ENCODE measurements at places on chromosomes 16 and 17. TPM values are rescaled to one million over a fixed set of nuclear protein-coding genes. Genes with fewer than 3 reads are reported as not detected.

Gene NOS2
- not detected for total RNA-seq

DNA sequence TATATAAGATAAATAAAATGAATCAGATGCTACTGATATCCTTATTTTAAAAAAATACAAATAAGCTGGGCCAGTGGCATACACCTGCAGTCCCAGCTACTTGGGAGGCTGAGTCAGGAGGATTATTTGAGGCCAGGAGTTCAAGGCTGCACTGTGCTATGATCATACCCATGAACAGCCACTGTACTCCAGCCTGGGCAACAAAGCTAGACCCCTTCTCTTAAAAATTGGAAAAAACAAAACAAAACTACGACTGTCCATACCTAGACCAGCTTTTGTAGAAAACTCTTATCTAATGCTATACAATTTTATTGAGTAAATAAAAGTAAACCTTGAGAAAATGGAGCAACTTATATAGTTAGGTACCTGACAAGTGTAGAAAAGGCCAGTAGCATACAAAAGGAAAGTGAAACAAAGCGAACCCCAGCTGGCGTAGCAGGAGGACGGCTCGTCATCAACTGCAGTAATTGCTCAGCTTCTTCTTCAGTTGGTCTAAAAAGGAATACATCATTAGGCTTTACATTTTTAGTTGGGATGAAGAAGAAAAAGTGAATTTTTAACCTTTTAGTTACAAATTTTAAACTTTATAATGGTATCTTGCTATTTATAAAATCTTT lies 23.6 kb downstream of the INTS2 start:
- H3K4me1 ChIP-seq, result no peaks in the 10 kb centered on the region
- H3K4me3 ChIP-seq, result no peak overlapping the region
- DNase-seq, result no peak
- H3K27me3 ChIP-seq, result no peaks in the 10 kb centered on the region
- H3K27ac ChIP-seq, result no peak overlapping the region

DNA sequence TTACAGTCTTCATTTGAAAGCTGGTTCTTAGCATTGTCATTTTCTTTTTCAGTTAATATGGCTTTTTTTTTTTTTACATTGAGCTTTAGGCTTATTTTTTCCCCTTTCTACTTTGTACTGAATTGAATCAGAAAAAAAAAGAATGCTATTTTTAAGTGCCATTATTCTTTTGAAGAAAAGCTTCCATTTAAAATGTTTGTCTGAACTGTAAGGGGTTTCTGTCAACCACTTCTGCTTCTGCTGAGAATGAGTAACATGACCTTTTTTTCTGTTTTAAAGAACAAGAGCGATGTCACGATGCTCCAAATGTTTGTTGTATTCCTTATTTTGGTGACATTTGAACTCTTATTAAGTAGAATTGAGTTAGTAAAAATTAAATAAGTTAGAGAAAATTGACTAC lies 50.0 kb downstream of the MRTFB start:
- H3K4me1 ChIP-seq, result peaks cover 3% of the 10 kb centered on the region
- no peak overlapping the region for H3K27ac ChIP-seq
- no peaks in the 10 kb centered on the region for H3K36me3 ChIP-seq
- DNase-seq, result no peak

Gene DRC7
- 1.8 TPM for total RNA-seq

DNA sequence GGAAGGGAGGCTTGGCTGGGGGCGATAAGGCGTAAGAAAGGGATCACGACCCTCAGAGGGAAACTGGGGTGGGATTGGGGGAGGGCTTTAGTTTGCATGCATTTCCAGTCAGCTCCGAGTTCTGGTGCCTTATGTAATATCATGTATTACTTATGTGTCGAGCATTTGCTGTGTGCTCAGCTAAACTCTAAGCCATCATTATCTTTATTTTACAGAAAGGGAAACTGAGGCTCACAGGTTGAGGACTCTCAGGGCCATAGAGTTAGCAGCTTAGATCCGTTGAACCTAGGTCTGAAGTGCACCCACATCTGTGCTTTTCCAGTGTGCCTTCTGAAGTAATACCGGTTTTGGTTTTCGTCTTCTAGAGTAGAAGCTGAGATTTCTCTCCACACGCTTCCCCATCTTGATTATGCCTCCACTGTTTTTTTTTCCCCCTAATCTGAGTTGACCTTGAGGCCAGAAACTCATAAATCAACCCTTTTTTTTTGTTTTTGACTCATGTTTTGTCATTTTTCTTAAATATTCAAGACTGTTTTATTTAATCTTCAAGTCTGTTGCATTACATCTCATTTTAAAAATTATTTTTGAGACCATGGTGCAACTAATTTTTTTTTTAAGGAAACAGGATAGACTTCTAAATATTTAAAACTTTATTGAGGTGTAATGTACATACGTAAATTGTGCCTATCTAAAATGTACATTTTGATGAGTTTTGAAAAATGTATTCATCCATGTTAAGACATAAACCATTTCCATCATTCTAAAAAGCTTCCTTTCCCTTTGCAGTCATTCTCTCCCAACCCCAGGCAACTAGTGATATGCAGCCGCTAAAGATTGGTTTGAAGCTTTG lies 741 bp downstream of the CYB5B start:
- no peaks in the 10 kb centered on the region for H3K36me3 ChIP-seq
- peak overlapping the region; percentile 32 for H3K27ac ChIP-seq
- no peak for DNase-seq
- peak overlapping the region; percentile 72 for H3K4me3 ChIP-seq
- H3K4me1 ChIP-seq, result peaks cover 19% of the 10 kb centered on the region

DNA sequence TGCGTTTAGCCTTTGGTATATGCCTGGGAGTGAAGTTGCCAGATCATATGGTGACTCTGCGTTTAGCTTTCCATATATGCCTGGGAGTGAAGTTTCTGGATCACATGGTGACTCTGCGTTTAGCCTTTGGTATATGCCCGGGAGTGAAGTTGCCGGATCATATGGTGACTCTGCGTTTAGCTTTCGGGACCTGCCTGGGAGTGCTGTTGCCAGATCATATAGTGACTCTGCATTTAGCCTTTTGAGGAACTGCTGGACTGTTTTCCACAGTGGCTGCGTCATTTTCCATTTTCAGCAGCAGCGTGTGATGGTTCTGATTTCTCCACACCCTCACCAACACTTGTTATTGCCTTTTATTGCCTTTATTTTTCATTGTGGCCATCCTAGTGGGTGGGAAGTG lies 73.0 kb downstream of the OR1D5 start:
- H3K27ac ChIP-seq, result no peak overlapping the region
- H3K4me1 ChIP-seq, result no peaks in the 10 kb centered on the region
- no peaks in the 10 kb centered on the region for H3K36me3 ChIP-seq
- no peaks in the 10 kb centered on the region for H3K27me3 ChIP-seq
- peak; percentile 20 for DNase-seq

Gene LRRC75A
- total RNA-seq, result 22.6 TPM

DNA sequence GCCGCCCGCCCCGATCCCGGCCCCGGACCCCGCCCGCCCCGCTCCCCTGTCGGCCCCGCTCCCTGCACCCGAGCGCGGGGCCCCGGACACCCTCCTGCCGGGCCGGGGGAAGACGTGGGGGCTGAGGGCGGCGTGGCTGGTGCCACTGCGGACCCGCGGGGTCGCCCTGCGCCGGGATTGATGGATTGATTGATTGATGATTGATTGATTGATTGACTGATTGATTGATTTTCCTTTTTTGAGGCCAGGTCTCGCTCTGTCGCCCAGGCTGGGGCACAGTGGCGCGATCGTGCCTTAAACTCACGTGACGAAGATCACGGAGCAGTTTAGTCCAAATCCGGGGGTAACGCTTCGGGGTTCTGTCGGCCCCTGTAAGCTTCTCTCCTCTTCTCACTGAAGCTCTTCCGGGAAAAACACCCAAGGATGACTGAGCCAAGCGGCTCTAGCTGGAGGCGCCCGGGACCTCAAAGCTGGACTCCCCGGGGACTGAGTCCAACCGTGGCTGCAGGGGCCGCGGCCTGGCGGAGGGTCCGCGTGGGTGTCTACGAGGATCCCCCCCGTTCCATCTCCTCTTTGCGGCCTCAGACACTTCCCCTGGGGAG lies 40.2 kb upstream of the BHLHA9 start:
- peaks cover 4% of the 10 kb centered on the region for H3K27me3 ChIP-seq
- H3K4me1 ChIP-seq, result no peaks in the 10 kb centered on the region
- H3K4me3 ChIP-seq, result peak overlapping the region; percentile 51
- no peak for DNase-seq
- no peaks in the 10 kb centered on the region for H3K36me3 ChIP-seq

DNA sequence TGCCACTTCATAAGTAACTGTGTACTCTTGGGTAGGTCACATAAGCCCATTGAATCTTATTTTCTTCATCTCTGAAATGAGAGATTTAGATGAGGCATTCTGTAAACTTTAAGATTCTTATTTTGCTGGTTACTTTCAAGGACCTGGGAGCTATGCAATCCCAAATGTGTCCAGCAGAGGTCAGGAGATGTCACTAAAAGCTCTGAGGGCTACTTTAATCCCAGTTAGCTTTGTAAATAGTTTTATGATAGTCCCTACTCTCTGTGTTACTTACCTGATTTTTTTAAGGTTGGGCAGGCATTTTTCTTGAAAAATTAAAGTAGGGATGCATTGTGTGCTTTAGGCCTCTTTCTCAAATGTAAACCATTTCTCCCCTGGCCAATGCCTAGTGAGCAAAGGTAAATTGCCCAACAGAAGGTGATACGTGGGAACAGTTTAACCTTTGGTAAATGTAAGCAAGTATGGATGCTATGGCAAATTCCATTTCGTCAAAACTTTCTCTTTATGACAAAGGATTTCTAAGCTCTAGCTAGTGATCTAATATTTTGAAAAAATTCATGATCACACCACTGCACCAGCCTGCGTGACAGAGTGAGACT lies 57.1 kb upstream of the WSB1 start:
- H3K27ac ChIP-seq, result no peak overlapping the region
- peaks cover 3% of the 10 kb centered on the region for H3K4me1 ChIP-seq
- no peaks in the 10 kb centered on the region for H3K36me3 ChIP-seq
- no peak overlapping the region for H3K4me3 ChIP-seq

GRCh38 chr16:80527297-80527696 lies 13.5 kb upstream of the DYNLRB2 start:
- H3K36me3 ChIP-seq, result no peaks in the 10 kb centered on the region
- H3K27ac ChIP-seq, result no peak overlapping the region
- H3K4me1 ChIP-seq, result no peaks in the 10 kb centered on the region
- no peak overlapping the region for H3K4me3 ChIP-seq
- DNase-seq, result no peak
- no peaks in the 10 kb centered on the region for H3K27me3 ChIP-seq

DNA sequence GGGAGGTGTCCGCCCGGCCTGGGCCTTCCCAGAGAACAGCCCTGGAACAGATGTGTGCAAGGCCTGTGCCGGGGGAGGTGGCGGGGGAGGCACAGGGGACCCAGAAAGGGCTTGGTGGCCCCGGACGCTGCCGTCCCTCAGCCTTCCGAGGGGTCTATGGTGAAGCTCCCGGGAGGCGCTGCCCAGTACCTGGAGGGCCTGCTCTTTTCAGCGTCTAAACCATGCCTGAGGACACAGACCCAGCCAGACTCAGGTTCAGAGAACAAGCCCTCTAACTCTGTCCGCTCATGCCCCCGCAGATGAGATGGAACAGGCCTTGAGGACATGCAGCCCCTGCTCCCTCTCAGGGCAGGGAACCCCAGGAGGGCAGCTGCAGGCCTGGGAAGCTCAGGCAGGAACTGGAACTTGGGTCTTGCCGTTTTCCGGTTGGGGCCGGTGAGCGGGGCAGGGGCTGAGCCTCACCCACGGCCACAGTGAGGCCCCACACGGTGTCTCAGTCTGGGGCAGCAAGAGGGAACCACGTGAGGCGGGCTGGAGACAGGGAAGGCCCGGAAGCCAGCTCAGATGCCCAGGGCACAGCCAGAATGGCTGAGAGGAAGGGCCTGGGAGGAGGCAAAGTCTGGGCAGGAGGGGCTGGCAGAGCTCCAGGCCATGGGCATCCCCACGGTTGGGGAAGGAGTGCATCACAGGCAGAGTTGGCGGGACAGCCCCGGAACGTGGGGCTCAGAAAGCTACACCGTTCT lies 12.5 kb downstream of the SLC16A3 start:
- peak overlapping the region; percentile 88 for H3K27ac ChIP-seq
- H3K36me3 ChIP-seq, result peaks cover 27% of the 10 kb centered on the region
- H3K27me3 ChIP-seq, result no peaks in the 10 kb centered on the region
- peaks cover 32% of the 10 kb centered on the region for H3K4me1 ChIP-seq

Gene KLHL10
- total RNA-seq, result not detected

GRCh38 chr16:23651943-23652468 lies 10.7 kb downstream of the DCTN5 start:
- no peak for DNase-seq
- H3K4me3 ChIP-seq, result no peak overlapping the region
- H3K27ac ChIP-seq, result no peak overlapping the region
- H3K27me3 ChIP-seq, result no peaks in the 10 kb centered on the region

DNA sequence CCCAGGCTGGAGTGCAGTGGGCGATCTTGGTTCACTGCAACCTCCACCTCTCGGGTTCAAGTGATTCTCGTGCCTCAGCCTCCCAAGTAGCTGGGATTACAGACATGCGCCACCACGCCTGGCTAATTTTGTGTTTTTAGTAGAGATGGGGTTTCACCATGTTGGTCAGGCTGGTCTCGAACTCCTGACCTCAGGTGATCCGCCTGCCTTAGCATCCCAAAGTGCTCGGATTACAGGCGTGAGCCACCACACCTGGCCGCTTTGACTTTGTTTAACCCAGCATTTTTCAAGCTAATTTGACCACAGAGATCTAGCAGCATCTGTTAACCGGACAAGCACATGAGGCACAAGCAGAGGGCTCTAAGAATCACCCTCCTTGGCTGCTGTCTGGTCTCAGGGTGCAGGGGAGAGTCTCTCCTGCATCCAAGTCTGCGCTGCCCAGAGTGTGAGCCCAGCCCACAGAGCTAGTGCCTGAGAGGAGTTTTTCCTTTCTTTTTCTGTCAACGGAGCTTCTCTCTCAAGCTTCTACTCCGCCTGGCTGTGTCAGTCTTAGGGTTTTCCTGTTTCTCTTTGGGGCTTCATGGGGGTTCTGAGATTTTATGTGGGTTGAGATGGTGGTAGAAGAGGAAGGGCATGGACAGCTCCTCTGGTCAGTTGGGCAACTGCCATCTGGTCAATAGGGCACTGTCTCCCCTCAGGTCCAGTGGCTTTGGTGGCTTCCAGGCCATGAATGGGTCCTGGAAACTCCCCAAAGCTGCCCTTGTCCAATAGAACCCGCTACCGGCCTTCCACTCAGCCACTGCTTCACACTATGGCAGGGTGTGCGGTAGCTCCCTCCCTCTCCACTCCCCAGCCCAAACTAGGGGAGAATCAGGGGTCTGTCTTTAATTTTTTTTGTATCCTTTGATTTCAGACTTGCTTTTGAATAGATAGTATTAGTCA lies 59.6 kb downstream of the TNFRSF13B start:
- DNase-seq, result no peak
- H3K27ac ChIP-seq, result no peak overlapping the region
- no peaks in the 10 kb centered on the region for H3K4me1 ChIP-seq

DNA sequence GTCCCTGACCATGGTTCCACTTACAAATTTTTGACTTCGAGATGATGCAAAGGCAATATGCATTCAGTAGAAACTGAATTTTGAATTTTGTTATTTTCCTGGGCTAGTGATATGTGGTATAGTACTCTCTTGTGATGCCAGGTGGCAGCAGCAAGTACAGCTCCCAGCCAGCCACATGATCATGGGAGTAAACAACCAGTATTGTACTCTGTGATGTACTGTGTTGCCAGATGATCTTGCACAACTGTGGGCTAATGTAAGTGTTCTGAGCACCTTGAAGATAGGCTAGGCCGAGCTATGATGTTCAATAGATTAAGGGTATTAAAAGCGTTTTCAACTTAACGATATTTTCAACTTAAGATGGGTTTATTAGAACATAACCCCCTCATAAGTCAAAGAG lies 250.8 kb downstream of the STX8 start:
- no peaks in the 10 kb centered on the region for H3K36me3 ChIP-seq
- no peak overlapping the region for H3K4me3 ChIP-seq
- DNase-seq, result no peak
- no peaks in the 10 kb centered on the region for H3K27me3 ChIP-seq
- H3K4me1 ChIP-seq, result peaks cover 8% of the 10 kb centered on the region

All from liver (tissue), 10 donors.